Natural killer cell treated with Interleukin-12 subunit alpha and Interleukin-12 subunit beta and Interleukin-15 and Interleukin-18, amount 100 ng/mL, for 72 hours (primary cell): ENCODE measurements at places on chromosomes 2 and 18.

GRCh38 chr2:238308177-238308576 lies 12.1 kb upstream of the TRAF3IP1 start:
- no peak for DNase-seq

DNA sequence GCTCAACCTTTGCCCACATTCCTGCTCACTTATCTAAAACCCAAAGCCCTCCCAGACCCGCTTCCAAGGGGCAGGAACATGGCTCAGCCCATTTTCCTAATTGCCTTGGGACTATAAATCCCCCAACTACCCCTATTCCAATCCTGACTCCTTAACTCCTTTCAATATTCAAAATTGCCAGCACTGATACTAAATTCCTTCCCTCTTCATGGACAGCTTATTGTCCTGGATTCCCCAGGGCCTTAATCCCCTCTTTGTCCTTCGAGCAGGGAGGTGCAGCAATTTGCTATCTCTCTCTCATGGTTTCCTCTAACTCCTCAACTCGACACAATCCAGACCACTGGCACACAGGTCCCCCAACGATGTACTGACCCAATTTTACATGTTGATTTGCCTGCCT lies 99.1 kb downstream of the SLC25A12 start:
- DNase-seq: no peak

DNA sequence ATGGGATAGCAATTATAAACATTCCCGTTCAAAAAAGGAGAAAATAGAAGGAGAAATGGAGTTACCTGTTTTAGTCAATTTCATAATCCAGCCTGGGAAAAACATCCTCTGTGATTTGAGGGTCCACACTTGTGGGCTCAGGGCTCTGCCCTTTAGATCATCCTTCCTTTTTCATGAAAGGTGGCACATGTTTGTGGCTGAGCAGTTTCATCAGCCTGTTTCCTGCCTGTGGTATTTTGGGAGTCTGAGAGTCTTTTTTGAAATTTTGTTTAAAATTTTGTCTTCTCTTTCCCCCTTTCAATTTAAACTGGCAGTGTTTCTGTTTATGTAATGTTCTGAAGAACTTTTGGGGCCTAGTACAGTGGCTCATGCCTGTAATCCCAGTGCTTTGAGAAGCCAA lies 84.0 kb downstream of the KIAA1328 start:
- DNase-seq: no peak

- DNase-seq: peak; percentile 89
Observed at GRCh38 chr2:97662895-97663625, 784 bp downstream of the ACTR1B start.

DNA sequence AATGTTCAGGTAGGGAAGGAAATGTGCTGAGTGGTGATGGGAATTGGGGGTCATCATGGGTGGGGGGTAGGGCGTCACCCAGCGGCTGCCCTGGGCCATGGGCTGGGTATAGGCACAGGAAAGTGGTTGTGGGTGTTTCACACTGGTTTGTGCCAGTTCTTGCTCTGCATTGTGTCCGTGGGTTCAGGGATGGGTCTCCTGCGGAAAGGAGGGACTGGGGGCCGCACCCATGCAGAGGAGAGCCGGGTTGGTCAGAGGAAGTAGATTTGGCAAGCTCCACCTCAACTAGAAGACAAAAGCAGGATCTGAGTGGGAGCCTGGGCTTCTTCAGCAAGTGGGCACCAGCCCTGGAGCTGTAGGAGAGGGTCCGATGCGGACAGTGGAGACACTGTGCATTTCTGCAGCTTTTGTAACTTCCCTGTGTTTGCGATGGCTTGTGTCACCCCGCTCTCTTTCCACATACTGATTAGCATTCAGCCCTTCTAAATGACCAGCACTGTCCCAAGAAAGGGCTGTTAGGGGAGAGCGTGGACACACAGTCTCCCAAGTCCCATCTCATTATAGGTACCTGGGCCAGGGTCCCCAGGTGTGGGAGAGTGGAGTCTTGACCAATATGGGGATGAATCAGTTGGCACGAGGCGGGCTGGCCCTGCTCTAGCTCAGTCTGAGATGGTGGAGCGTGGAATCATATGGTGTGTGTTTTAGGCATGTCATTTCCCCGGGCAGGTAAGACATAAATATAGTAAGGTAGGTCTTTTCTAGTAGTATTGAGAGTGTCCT lies 67.2 kb downstream of the LRRFIP1 start:
- no peak for DNase-seq

GRCh38 chr2:235924675-235925063 lies 243.5 kb downstream of the GBX2 start:
- DNase-seq: no peak

DNA sequence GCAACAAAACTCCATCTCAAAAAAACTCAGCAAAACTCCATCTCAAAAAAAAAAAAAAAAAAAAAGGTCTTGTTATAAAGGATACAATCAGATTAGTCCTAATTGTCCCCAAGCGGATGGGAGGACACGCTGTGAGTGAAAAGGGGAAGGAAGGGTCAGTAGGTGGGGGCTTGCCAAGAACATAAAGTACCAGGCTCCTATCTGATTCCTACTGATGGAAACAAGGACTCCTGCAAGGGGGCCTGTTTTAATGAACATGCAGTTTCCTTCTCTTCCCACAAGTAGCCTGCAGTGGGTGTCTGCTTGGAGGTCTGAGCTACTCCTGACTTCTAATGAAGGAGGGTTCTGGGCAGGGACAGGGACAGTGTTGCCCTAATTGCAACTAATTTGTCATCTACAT lies 7.9 kb downstream of the SCG2 start:
- no peak for DNase-seq

GRCh38 chr2:233359823-233360222 lies 5.5 kb downstream of the DGKD start:
- DNase-seq: no peak

DNA sequence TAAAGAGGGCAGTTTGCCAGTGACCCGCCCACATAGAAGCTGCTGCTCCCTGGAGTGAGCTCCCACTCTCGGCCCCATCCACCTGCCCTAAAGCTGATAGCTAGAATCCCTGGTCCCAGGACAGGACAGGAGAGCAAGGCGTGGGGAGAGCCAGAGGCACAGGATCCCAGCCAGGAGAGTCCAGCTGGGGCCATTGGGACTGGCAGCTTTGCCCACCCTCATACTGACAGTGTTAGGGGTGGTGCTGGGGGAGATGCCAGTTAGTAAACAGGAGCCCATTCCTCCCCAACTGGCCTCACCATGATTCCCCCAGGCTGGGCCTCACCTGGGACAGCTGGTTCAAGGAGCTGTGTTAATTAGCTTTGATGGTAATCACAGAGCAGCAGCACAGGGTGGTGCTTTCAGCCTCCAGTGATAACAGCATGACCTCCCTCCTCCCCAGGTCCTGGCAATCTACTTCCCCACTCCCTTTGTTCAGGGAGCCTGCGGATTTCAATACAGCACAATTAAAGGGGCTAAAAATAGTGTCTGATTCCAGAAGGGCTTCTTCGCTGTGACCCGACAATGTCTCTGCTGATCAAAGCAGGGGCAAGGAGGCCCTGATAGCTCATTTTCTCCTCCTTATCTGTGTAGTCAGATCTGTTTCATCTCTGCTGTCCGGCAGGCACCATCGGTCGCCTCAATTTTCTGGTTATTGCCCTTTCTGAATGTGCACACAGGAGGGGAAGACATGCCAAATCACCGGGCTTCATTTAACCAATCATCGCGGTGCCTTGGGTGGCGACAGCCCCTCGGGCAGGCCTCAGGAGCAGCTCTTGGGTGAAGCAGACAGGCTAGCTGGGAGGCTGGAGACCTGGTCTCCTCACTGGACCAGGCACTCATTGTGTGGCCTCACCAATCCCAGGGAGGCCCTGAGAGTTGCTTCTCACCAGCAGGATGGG lies 119.9 kb upstream of the TEX51 start:
- DNase-seq: peak; percentile 56

DNA sequence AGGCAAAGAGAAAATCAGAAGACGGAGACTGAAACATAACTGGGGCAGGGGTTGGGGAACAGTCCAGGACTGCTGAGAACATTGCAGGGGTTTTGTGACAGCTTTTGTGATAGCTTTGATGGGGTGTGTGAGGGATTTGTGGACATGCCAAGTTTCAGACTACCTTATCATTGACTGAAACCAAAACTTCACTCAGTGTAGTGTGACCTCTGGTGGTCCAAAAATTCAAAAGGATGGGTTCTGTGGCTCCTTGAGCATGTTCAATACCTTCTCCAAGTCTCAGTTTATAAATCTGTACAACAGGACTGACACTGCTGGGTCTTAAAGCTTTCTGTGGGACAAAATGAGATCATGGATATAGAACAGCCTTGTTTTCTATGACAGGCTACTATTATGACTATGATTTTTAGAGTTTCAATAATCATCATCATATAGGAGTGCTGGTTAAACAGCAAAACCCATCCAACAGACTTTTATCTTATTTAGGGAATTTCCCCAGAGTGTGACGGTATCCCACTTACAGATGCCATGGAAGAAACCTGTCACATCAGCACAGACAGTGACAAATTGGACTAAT lies 259.2 kb upstream of the SLC14A2 start:
- DNase-seq: no peak

DNA sequence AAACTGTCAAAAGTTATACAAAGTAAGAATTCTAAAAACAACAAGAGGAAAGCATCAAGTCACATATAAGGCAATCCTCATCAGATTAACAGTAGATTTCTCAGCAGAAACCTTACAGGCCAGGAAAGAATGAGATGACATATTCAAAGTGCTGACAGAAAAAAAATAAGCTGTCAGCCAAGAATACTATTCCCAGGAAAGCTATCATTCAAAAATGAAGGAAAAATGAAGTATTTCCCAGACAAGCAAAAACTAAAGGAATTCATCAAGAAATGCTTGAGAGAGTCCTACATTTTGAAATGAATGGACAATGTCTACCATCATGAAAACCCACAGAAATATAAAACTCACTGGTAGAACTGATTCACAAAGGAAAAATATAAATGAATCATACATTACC lies 268.9 kb upstream of the OSR1 start:
- DNase-seq: no peak

GRCh38 chr2:170332676-170333402 lies 154.9 kb downstream of the MYO3B start:
- DNase-seq: no peak

DNA sequence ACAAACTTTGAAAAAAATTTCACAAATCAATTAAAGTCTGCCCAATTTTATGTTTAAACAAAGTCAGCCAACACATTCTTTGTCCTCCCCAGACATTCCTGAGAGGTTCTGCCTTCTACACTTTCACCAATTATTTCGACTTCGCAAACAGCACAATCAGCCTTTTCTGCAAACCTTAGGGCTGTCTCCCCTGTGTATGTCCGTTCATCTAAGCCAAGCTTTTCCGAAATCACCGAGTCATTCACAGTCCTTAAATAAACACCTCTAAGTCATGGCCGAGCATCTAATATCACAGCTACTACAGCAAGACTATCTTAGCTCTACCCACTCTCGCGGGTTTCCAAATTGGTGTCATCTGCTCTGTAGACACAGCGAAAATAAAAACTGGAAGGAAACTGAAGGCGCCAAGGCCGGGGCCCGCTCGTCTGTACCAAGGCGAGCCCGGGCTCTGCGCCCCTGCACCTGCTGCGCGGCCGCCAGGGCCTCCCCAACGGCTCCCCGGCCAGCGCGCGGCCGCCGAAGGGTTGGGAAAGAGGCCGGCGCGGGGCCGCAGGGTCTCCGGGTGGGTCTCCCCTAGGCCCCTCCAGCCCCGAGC lies 730 bp downstream of the ODC1 start:
- DNase-seq: no peak

DNA sequence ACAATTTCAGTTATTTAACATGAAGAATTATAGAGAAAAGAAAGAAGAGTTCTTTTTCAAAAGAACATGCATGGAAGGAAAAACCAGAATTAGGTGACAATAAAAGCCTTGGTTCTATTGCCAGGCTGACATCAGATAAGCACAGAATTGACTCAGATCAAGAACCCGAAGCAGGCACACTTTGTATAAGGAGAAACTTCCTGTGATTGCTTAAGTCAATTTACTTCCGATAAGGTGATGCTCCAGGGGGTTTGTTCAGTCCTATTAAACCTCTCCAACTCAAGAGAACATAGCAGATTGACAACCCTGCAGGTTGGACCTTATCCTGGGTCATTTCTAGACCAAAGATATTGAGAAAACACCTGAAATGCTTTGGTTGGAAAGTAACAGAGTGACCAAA lies 31.4 kb downstream of the GAREM1 start:
- DNase-seq: no peak

DNA sequence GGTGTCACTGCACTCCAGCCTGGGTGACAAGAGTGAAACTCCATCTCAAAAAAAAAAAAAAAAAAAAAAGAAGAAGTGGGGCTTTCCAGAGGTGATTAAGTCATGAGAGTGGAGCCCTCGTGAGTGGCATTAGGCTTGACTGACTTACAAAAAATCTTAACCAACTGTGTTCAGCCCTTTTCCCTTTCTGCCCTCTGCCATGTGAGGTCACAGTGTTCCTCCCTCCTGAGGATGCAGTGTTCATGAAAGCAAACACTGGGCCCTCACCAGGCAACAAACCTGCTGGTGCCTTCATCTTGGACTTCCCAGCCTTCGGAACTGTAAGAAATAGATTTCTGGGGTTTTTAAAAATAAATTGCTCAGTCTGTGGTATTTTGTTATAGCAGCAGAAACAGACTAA lies 37.0 kb upstream of the METTL21A start:
- no peak for DNase-seq

DNA sequence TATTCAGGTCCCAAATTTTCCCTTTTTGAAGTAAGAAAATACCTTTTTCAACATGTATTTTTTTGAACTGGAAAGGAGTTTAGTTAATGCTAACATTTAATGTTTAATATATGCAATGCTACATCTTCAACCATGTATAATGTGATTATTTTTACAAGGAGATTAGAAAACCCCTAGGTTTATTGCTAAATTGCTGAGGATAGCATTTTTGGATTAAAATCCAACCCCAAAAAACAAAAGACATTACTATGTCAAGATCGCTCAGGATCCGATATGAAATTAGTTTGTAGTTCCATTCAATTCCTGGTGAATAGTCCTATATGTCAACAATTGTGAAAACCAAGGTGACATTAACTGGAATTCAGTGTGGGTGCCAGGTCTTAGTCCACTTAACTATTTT lies 35.2 kb downstream of the LRP1B start:
- no peak for DNase-seq

DNA sequence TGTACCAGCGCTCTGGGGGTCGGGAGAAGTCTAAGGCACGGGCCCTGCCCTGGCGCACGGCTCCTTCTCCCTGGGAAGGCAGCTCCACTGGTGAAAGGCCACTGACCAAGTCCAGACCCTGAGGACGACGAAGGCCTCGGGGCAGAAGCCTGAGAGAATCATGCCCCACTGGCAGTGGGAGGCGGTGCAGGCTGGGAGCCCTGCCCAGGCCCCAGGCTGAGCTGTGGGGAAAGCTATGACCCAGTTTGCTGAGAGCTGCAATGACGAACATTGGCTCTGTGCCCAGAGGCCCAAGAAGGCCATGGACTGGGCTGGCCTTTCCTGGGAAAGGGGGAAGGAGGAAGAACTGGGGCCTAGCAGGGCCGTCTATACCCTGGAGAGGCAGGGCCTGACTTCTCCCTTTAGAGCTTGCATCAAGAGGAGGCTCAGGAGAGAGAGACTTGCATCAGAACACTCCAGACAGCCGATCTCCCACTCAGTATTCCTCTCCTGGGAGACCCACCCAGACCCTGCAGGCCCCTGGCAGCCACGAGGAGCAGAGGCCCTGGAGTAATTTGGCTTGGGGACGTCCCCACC lies 32.9 kb downstream of the HS1BP3 start:
- DNase-seq: no peak
